ENCODE measurements at places on chromosomes 7 and 10.

GRCh38 chr7:96316949-96317348, 4.9 kb downstream of the SLC25A13 start:
- no peak for DNase-seq

GRCh38 chr7:93894426-93894825, 3.9 kb upstream of the TFPI2 start:
- DNase-seq: no peak

GRCh38 chr7:112238852-112239610, 32.5 kb downstream of the ZNF277 start:
- no peak for DNase-seq

- DNase-seq: no peak
These were observed 188.7 kb upstream of the PPP1R3A start for GRCh38 chr7:114107522-114107921.

- no peak for DNase-seq
These were observed 101.6 kb downstream of the HECTD2 start for GRCh38 chr10:91511549-91512330.

- no peak for DNase-seq
These were observed 62.1 kb downstream of the FAM185A start for GRCh38 chr7:102810916-102811315.

DNA sequence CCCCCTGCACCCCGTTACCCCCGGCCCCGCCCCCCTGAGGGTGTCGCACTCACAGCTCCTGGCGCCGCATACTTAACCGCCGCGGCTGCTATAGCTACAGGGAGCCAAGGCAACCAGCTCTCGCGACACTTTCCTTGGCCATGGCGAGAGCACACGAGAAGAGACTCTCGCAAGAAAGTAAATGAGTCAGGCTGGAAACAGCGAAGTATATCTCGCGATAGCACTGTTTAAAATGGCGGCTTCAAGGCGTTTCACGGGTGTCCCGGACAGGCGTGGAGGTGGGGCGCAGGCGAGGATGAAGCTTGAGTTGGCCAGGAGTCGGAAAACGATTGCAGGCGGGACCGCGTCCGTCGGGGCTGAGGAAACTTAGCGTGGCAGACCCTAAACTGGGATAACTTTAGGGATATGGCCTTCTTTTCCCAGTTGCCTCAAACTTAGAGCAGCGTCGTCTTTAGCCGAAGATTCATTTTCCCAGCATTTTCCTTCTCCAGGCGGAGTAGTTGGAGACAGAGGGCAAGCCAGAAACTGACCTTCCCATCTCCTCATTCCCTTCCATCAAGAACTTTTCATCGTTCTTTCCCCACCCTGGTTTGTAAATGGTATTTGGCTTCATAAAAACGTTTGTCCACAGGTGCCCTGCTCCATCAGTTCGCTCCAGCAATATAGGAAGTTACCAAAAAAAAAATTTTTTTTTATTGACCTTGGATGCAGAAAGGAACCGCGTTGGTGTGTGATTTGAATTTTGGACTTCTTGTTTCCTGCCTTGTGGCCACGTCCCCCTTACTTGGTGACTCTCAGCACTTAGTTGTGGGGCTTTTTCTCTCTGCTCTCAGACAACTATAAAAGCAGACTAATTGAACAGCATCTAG, 15.2 kb downstream of the MYOZ1 start:
- peak; percentile 93 for DNase-seq

DNA sequence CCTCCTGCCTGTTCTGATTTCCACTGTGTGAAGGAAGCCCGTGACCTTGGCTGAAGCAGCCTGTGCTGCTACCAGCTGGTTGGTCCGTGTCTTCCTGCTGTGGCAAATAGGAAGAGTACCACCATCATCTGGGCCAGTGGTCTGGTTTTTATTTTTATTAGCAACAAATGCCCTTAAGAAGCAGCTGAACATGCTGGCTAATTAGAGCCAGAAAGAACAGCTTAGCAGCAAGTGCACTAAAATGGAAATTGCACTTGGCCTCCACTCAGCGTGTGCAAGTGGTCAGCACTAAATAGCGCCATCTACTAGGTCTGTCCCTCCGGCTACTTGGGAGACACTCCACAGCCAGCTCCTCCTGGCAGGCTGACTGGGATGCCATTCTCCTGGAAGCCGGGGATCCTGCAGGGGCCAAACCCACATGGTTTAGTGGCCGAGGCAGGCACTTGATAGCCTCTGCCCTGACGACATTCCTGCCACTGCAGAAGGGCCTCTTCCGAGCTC, 690.3 kb upstream of the FOXK1 start:
- DNase-seq: no peak

DNA sequence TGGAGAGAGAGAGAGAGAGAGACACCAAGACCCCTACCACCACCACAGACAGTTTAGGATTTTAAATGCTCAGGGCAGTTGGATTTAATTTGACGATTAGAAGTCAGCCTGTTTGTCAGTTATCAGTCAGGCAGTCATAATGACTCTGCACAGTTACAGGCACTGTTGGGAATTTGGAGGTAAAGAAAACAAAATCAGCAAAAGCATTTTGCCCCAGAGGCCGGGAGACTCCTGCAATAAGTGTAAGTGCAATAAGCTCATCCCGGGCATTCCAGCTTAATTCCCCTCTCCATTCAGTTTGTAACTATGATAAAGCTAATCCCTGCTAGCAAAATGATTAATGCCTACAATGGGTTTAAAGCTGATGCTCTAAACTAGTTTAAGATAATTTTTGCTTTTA, 13.5 kb downstream of the SEMA3C start:
- no peak for DNase-seq

DNA sequence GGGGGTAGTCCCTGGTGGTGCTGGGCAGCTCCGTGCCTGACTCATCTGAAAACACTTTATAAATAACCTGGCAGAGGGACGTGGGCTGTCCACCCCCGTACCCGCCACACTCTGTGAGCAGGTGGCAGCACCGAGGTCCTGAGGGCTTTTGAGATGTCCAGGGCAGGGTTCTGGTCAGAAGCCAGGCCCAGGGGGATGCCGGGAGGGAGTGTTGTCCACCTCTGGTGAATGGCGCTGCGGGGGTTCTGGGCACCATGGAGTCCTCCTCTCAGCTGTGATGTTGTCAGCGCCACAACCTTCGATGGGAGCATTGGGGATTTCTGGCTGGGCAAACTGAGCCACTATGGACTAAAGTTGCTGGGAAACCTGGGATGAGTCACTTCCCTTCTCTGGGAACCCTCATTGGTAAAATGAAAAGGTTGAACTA, 27.4 kb upstream of the GOLGA7B start:
- DNase-seq: no peak

GRCh38 chr10:15353471-15354017, 17.5 kb downstream of the FAM171A1 start:
- DNase-seq: no peak

DNA sequence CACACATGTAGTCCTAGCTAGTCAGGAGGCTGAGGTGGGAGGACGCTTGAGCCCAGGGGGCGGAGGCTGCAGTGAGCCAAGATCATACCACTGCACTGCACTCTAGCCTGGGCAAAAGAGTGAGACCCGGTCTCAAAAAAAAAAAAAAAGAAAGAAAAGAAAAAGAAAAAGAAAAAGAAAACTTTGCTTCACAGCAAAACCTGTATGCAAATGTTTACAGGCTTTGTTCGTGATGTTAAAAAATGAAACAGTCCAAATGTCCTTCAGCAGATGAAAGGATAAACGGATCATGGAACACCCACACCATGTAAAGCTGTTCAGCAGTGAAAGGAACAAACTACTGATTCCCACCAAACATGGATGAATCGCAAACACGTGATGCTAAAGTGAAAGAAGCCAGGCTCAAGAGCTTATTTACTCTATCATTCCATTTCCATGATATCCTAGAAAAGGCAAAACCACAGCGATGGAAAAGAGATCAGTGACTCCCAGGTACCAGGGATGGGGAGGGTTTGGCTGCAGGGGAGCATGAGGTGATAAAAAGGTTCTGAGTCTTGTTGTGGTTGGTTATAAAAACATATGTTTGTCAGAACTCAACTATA, 15.1 kb downstream of the LRRC20 start:
- DNase-seq: no peak

DNA sequence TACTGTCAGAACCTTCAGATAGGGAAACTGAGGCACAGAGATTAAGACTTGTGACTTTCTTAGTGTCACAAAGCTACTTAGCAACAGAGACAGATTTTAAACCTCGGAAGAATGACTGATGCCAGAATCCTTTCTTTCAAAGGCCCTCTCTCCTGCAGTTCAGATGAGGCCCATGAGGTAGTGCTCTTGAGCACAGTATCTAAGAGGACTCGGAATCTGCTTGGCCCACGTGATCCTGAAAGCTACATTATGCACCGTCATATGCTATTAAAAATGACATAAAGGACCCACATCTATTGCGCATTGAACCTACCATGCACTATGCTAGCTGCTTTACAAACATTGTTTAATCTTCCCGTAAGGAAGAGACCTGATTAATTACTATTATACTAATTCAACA, 355.9 kb downstream of the SFMBT2 start:
- DNase-seq: no peak

- no peak for DNase-seq
These were observed 16.5 kb downstream of the AFAP1L2 start for GRCh38 chr10:114387784-114388183.

- no peak for DNase-seq
These were observed 84.3 kb upstream of the PODXL start for GRCh38 chr7:131640686-131641085.

DNA sequence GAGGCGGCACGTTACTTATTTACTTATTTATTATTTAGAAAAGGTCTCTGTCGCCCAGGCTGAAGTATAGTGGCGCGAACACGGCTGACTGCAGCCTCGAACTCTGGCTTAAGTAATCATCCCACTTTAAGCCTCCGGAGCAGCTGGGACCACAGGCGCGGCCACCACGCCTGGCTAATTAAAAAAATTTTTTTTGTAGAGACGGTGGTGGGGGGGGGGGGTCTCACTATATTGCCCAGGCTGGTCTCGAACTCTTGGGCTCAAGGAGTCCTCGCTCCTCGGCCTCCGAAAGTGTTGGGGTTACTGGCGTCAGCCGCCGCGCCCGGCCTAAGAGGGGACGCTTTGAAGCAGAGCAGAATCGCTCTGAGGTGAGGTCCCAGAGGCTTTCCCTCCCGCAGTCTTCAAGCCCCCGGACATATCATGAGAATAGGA, 675 bp upstream of the FRAT2 start:
- DNase-seq: no peak

GRCh38 chr7:49845626-49846025, 72.2 kb downstream of the VWC2 start:
- no peak for DNase-seq

DNA sequence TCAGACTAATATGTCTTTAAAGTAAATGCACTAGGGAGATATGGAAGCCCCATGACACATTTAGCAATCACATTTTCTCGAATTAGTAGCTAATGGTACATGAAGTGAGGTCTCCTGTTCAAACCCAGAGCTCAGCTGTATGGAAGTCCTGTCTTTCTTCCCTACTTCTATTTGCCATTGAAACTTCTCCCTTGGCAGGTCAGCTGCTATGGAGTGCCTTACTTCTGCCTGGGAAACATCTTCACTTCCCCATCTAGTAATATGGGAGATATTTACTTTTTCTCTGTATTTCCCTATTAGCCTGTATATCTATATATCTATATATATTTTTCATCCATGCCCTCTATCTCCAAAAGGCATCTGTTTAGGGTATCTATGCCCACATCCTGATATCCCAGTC, 225.3 kb upstream of the INHBA start:
- DNase-seq: no peak

- DNase-seq: peak; percentile 65
These were observed 198.6 kb downstream of the TRIL start for GRCh38 chr7:28759475-28759971.

DNA sequence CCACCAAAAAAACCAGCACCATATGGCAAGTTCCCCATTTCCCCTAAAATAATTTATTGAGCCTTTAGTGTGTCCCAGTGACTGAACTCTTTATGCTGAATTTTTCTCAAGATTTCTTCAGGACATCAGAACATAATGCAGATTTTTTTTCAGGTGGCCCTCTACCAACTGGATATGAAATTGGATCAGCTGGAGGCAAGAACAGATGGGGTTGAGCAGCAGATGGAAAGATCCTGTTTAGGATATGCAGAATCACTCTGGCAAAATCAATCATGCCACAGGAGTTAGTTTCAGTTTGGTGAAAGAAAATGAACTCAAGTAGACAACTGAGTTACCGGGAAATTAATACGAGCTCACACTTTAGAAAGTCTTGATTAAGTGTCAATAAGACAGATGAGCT, 761.5 kb upstream of the C7orf33 start:
- no peak for DNase-seq

GRCh38 chr10:85612378-85612775, 754.2 kb downstream of the GRID1 start:
- DNase-seq: no peak

DNA sequence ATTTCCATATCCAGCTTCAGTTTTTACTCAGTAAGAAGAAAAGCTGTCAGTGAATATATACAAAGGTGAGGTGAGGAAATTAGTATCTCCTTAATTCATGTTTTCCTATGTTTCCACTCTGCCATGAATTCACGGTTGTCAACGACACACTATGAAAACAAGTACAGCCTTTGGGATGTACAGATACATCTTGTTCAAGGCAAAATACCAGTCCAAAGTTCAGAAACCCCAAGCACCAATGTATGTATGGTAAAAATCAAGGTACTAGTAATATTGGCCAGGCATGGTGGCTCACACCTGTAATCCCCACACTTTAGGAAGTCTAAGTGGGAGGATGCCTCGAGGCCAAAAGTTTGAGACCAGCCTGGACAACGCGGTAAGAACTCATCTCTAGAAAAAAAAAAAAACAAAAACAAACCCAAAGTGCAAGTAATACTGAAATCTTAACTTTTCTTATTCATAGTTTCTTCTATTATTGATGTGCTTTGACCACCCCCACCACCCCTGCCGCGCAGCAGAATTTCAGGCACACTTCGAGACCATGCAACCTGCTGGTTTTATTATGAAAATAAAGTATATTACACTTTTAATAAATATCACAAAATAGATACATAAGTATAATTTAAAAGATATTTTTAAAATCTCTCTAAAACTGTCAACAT, 3.5 kb downstream of the ESYT2 start:
- DNase-seq: no peak

DNA sequence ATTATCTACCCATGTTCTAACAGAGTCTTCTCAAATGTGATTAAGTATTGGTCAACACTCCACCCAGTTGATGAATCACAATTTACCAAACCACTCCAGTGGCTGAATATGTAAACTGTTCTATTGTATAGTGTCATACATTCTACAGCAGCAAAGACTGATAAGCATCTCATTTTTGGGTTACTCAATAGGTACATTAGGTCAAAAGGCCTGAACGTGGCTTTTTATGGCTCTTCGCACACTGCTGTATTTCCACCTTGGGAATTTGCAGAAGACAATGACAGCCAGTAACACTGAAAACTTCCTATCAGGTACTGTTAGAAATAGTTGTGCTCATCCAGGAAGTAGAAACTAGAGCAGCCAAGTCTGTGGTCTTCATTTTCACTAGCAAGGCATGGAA, 166.9 kb downstream of the GLI3 start:
- DNase-seq: no peak

GRCh38 chr10:74529205-74529604, 297.2 kb upstream of the KAT6B start:
- DNase-seq: no peak
